ENCODE measurements at places on chromosomes 7 and 10.

DNA sequence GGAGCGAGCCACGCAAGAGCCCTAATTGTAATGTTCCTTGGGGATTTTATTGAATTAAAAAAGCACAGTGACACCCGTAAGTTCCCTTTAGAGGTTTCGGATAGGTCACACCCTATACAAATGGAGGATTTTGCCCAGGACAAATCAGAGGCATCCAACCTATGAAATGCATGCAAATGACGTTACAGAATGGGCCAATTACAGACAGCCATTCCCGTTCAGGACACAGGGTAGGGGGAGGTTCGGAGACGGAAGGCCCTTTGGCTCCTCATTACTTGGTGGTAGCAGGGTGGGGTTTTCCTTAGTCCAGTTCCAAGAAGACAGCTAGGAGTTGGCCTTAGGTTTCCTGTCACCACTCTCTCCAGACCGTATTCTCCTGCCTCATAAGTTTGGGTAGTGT lies 754.1 kb downstream of the IPMK start:
- no peak for DNase-seq

DNA sequence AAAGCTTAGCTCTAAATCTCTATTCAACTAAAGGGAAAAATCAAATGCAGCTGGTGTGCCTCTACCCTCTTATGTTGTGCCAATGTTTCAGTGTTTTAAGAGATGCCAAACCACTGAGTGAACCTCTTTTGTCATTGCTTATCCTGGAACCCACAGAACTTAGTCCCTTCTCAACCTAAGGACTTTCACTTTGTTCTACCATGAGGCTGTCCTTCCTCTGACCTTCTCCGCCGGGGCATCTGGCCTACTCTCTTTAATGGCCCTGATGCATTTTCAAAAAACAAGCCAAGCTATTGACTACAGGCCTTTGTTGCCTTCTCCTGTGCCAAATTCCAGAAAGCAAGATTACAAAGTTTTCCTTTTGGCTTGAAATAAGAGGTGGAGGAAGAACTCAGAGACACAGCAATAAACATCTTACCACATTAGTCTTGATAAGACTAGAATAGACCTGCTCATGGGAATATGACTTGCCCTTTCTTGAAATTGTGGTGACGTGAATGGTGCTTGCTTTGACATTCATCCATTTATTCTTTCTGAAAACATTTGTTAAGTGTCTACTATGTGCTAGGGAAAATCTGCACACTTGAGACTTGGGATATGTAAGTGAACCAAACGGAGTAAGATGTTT lies 253.2 kb upstream of the SMIM30 start:
- no peak for DNase-seq

DNA sequence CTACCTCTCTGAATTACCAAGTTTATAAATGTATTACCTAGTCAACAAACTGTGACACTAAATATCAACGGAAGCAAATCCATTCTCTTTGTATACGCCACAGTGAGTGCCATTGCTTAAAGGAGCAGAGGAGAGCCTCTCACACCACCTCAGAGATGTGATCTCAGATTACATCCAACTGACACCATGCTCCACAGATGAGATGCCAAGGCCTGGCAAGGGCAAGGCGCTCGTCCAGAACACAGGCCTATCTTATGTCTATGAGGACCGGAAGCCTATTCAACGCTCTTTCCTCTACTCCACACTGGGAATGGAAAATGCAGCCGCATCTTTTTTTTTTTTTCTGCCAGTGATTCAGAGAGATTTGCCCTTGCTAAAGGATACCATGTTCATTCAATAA lies 11.4 kb downstream of the PDIA4 start:
- no peak for DNase-seq

DNA sequence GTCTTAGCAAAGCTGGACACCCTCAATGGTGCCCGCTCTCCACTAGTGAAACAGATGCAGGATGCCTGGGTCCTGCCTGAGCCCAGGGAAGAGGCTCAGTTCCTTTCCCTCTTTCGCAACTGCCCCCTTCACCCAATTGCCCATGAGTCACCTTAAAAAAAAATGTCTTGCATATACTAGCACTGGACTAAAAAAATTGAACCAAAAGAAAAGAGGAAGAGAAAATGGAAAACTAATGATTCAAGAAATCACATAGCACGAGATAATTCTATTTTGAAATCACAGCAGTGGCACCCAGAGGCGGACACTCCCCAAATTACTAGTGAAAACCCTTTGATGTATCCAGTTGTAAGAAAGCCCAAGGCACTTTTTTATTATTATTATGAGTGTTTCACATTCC lies 972.5 kb downstream of the LRMDA start:
- no peak for DNase-seq

GRCh38 chr7:17456541-17456940 lies 158.1 kb downstream of the AHR start:
- DNase-seq, result no peak

GRCh38 chr7:904847-905246 lies 28.5 kb downstream of the GET4 start:
- no peak for DNase-seq

GRCh38 chr7:105617280-105618015 lies 36.2 kb upstream of the EFCAB10 start:
- DNase-seq, result no peak

- no peak for DNase-seq
Measured at GRCh38 chr10:21511095-21511570, 14.3 kb downstream of the SKIDA1 start.

GRCh38 chr7:133551466-133551865 lies 298.6 kb downstream of the EXOC4 start:
- DNase-seq, result no peak

DNA sequence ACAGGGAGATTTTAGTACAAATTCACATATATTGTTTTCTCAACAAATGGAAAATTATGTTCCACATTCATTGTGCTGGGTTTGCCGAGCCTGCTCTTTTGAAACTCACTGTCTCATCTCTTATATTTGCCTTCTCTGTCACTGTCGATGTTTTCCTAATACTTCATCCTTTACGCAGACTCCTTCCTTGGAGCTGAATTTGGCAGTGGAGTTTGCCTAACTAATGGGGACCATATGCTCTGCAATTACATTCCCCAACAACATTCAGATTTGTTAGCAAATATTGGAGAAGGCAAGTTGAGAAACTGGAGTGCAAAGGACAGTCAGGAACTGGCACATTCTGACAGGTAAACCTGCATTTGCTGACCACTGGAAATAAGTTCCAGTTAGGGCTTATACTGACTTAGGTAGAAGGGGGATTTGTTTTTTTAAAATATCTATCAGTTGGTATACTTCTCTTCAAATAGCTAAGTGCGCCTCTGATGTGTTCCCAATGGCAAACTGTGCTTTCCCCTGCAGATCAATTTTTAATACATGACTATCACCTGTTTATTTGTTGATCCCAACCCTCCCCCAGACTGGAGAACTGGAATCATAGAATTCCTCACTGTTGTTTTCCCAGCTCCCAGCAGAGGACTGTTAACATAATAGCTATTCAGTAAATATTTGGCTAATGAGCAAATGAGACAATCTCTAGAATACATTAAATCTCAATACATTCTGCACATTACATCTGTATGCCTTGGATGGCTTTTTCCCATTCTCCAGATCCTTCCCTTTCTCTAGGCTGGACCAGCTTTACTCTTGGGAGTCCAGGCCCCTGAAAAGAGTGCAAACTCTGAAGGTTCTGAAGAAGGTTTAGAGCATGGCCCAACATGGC lies 769.3 kb downstream of the KCNMA1 start:
- no peak for DNase-seq

GRCh38 chr7:17640730-17641377 lies 299.4 kb downstream of the SNX13 start:
- no peak for DNase-seq

DNA sequence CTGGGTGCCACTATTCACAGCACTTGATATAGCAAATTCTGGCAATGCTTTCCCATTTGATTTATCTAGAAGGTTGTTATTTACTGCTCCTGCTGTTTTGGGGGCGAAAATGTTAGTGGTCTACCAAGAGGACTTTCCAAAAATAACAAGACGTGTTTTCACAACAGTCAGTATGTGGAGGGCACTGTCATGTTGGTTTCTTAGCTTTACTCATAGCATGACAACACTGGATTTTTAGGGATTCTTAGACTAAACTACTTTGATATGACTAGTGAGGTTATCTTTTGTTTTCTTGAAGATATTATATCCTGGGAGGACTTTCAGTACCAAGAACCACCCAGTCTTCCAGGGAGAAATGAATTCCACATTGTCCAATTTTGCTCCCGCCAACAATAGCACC lies 49.4 kb downstream of the NUDCD3 start:
- no peak for DNase-seq

DNA sequence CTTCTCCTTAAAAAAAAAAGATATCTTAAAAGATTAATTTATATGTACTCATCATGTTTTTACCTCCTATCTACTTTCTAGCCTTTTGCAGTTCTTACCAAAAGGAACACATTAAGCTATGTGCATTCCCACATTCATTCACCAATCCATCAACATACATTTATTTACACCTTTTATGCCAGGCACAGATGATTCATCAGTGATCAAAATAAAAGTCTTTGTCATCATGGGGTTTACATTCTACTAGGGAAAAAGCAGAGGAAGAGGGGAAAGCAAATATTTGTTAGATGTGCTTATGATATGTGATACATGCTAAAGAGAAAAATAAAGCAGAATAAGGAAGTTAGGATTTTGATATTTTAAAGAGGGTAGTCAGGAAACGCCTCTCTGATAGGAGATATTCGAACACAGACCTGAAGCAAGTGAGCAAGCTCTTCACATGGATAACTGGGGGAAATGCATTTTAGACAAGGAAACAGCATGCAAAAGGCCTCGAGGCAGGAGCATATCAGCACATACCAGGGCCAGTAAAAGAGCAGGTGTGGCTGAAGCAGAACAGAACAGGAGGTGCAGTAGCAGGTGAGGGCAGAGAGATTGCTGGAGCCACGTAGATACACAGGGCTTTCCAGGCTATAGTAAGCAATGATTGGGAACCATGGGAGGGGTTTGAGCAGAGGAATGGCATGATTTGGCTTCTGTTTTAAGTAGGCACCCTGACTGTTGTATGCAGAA lies 67.4 kb downstream of the REEP3 start:
- no peak for DNase-seq

GRCh38 chr10:60187691-60188090 lies 202.0 kb downstream of the ANK3 start:
- no peak for DNase-seq

DNA sequence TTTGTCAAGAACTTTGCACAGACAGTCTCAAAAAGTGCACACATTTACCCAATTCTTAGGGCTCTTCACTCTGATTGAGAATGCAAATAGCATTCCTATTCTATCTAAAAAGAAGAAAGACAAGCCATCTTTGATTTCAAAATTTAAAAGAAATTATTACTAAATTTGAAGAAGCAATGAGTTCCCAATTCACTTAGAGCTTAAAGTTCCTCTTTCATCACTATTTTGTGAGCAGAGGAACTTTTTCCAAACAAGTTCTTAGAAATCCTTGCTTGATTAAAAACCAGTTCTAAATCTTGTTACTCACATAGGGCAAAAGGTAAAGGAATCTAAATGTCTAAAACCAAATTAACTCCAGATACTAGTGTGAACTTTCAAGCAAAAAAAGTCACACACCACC lies 56.4 kb downstream of the TBXAS1 start:
- no peak for DNase-seq

- DNase-seq, result no peak
Measured at GRCh38 chr7:70695795-70696083, 436.2 kb upstream of the GALNT17 start.

DNA sequence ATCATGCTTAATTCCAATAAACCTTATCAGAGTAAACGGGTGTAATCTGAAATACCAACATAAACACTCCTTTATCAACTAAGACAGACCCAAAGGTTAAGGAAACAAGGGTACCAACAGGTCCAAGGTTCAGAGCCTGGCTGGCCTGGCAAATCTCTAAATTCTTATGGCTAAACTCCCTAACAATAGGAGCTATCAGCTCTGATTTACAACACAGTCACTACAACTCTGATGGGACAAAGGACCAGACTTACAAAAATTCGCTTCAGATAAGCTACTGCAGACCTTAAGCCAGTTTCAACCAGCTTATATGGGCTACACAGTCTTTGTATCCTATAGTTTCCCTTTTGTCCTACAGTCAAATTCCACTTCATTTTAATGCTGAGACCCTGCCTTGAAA lies 381.9 kb downstream of the ZWINT start:
- DNase-seq, result no peak

DNA sequence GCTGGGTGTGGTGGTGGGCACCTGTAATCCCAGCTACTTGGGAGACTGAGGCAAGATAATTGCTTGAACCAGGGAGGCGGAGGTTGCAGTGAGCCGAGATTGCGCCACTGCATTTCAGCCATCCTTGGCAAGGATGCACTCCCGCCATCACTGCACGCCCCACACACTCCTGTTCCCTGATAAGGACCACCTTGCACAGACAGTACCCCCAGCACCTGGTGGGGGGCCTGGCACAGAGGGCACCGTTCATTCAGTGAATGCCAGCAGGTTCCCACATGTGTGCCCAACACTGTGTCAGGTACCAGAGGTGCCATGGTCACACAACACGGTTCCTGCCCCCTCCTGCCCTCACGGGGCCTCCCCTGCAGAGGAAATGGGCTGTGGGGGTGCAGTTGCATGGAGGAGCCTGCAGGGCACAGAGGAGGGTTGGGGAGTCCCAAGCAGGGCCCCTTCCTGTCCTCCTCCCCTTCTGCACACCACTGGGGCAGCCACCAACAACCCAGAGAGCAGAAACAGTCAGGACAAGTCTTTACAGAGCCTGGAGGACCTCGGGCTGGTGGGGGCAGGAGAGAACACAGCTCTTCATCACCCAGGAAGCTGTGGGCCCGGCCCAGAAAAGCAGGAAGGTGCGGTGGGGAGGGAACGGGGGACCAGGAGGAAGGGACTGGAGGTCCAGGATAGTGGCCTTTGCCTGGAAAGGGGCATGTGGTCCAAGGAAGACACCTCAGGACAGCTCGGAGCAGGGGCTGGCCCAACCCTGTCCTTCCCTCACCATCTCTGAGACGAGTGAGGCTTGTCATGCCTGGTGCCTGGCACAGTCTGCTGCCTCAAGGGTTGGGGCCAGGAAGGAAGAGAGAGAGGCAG lies 7.1 kb downstream of the CRYGN start:
- DNase-seq, result peak; percentile 63

GRCh38 chr7:93883078-93883916 lies 7.3 kb downstream of the TFPI2 start:
- no peak for DNase-seq

DNA sequence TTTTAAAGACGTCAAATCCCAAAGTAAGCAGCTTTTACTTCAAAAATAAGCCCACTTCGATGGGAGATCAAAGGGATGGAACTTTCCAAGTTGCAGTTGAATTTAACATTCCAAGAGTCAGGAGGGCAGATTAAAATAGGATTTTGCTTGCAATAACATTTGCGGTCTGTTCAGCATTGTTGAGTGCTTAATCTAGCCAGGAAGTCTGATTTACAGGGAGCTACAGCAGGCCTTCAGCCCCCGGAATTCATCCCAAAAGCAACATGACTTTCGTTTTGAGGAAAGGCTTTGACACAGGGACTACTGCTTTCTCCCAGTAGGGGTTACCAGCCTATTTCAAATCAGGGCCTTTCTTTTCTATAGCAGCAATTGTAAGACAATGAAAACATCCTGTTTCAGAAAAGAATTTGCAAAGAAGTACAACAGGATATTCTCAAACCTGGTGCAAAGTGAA lies 279.6 kb upstream of the PITRM1 start:
- DNase-seq, result no peak

Data from activated naive CD4-positive, alpha-beta T cell treated with anti-CD3 and anti-CD28 coated beads, Interleukin-2, amount 50 U/mL, for 16 hours (primary cell).